ENCODE measurements at places on chromosomes 12 and 14.
A peak's percentile ranks its signal among the peaks of the same experiment; 100 is the strongest.

GRCh38 chr14:69481815-69482568 is 2.5 kb upstream of the PLEKHD1 start:
- no peak for DNase-seq

DNA sequence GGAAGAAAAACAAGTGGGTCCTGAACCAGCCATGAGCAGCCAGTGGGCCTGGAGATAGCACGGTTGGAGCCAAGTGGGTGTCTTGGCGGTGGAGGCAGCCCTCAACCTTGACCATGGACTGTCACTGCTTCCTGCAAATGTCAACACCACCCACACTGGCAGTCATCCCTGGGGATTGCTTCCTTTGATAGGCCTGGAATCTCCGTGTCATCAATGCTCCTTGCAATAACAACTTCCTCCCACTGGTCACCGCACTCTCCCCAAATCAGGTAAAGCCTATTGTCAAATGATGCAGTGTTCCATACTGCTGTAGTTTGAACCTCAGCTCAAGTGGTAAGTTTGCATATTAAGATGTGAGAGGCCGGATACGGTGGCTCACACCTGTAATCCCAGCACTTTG is 129.1 kb downstream of the NTF3 start:
- DNase-seq: no peak

- DNase-seq: no peak
These were observed 122.4 kb downstream of the TSPAN9 start for GRCh38 chr12:3199551-3200031.

DNA sequence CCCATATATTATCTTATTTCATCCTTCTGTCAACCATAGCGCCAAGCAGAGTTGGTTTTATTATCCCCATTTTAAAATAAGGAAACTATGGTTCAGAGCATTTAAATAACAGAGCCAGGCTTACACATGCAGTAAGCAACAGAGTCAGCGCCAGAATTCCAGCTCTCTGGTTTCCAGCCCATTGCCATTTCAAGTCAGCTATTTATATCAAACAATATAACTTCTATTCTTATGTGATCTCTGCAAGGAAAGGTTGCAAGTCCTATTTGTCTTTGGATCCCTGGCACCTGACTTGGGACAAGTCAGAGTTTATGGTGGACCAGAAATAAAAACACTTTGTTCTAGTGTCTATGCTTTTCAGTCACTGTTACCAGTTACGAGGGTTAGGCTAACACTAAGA is 174.1 kb upstream of the EEA1 start:
- no peak for DNase-seq

- DNase-seq: no peak
These were observed 57.9 kb upstream of the CNOT2 start for GRCh38 chr12:70185301-70185700.

DNA sequence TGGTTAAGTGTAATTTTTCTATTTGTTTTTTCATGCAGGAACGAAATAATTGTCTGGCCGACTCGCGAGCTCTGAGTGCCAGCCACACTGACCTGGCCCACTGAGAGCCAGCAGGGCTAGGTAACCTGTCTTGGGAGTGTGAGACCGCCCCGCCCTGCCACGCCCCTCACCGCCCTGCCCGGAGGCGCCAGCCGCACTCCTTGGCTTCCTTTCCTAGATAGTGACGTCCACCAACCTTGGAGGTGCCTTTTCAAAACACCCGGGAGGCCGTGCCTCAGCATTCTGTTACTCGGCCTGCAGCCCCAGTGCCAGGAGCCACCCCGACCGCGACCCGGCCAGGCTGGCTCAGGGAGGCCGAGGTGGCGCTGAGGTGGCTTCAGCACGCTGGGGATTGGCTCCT is 21.7 kb downstream of the XRCC3 start:
- DNase-seq: no peak

GRCh38 chr14:100524933-100525243 is 62.3 kb downstream of the BEGAIN start:
- no peak for DNase-seq

- peak; percentile 69 for DNase-seq
These were observed 41.5 kb downstream of the BCL11B start for GRCh38 chr14:99230208-99231151.

DNA sequence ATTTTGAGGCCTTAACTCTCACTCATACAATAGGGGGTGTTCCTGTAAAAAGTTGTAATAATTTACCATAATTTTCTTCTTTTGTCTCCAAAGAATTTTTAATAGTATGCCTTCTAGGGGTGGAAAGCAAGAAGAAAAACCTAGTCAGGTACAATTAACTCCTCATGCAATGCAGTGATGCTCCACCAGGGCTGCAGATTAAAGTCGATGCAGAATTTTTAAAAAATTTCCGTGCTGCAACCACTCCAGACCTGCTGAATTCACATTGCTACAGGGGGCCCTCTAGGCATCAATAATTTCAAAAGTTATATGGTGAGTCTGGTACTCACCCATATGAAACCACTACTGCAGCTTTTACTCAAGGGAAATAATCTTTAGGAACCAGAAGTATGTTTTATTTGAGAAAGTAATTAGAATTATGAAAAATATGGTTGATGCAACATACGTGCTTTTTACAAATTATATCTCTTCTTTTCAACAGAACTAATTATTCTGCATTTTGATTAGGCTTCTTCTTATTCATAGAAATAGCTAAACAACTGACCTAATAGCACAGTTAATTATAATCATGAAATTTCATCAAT is 353.2 kb downstream of the BCAT1 start:
- no peak for DNase-seq

DNA sequence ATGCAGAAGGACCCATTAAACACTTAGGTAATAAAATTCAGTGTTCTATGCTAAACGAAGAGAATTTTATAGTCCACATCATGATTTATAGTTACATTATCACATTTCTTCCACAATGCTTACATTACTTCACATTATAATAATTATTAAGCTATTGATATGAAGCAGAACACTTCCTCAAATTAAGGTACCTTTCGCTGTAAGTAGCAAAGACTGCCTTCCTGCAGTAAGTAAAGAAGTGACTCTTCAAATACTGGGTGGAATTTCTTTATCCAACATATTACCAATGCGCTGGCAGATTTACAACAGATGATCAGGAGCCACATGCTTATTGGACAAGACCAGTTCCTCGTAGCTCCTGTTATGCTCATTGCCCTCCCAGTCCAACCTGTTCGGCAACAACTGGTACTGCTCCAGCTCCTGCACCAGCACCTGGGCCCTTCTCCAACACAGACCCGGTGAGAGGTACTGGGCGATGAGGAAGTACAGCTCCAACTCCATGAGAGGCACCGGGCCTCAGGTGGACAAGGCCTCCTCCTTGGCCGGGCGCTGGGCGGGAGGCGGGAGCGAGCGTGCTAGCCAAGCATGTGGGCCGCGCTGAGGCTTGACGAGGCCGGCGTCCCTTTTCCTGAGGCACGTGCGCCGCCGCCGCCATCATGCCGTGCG is 210.7 kb upstream of the ATP2B1 start:
- no peak for DNase-seq

DNA sequence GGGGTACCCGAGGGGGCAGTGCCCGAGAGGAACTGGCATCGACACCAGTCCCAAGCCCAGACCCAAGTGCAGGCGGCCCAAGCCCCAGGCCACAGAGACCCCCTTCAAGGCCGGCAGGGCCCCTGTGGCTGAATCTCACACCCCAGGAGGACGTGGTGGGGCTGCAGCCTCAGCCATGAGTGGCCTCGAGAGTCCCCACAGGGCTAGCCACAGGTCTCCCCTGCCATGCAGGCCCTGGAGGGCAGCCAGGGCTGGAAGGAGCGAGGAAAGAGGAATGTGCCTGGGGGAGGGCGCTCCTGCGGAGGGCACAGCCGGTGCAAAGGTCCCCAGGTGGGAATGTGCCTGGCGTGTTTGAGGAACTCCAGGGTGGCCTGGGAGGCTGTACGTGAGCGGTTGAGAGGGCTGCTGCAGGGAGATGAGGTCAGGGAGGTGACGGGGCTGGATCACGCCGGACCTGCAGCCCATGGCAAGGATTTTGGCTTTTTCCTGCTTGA is 86.1 kb downstream of the NCOR2 start:
- no peak for DNase-seq

DNA sequence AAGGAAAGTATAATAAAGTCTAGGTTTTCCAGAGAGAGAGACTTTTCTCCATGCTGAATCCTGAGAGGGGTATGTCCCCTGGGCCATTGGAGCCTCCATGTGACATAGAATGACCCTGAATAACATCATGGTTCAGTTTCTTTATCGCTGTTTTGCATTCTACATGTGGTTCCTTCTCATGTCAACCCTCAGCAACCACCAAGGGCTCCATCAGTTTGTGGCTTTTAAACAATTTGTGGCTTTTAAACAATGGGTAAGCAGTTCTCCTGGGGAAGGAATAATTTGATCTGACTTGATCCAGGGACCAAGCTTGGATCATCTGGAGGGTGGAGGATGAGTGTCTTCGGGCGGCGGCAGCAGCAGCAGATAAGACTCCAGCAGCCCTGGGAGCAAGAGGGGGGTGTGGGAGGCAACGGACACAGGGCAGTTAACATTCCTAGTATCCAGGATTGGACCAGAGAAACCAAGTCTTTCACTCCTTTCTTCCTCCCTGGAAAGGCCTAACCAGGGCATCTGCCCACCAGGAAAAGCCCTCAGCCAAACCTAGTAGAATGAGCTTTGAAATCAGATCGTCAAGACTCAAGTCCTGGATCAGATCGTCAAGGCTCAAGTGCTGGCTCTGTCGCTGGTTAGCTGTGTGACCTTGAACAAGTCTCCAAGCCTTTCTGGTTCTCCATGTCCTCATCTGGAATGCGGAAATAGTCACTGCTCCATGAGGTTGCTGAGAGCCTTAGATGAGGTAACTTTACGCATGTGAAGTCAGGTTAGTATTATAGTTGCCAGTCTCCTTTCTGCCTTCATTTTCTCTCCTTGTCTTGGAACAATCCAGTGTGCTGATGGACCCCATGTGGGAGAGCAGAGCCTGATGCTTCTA is 27.8 kb upstream of the FAM222A start:
- no peak for DNase-seq

DNA sequence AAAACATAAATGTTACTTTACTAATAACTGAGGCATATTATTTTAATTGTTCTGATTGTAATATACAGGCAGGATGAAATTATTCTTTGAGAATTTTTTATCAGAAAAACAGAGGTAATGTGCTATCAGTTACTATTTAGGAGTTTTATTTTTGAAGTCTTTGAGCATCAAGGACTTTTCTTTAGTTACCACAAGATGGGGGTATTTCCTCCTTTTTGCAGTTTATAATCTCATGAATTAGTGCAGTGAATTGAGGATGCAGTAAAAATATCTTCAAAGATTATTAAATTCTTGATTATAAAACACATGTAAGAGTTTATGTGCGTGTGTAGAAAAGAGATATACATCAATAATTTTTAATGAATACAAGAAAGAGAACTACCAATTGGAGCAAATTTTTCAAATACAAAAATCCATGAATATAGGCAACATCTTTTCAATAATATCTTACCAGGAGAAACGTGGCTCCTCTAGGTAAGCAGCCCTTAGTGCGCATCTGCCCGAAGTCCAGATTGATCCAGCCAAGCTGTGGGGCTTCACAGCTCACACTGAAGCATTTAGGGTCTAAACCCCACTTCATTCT is 71.6 kb downstream of the ERGIC2 start:
- no peak for DNase-seq

GRCh38 chr14:50363714-50364111 is 33.0 kb downstream of the CDKL1 start:
- no peak for DNase-seq

DNA sequence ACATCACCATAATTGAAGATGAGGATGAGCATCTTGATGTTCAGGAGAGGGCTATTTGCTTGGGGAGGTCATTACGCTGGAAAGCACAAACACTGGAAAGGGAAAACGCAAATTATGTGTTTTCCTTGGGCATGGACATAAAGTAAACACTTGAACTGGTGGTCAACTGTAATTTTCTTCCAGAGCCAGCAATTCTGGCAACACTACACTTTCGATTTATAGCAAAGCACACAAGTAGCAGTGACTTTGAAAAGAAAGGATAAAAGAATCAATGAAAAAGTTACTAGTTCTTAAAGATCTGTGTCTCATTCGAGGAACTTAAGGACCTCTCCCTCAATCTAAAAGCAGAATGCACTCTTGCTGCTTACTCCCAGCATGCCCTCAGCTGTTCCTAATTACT is 2.2 kb downstream of the CLEC14A start:
- no peak for DNase-seq

DNA sequence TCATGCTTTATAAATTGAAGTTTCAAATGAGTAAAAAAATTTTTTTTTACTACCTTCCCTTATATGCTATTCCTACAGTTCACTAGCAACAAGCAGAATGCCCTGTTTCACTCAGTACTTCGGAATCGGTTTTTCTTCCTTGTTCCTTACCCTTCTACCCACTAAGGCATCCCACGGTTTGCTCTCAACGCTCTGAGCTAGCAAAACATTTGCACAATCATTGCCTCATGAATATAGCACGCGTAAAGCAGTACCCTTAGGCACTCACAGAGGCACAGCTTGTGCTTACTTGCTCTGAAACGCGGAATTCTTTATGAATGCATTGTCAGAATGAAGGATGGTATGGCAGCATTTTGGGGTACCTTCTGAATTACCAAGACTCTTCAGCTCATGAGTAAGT is 45.0 kb downstream of the PPP1R13B start:
- DNase-seq: no peak

DNA sequence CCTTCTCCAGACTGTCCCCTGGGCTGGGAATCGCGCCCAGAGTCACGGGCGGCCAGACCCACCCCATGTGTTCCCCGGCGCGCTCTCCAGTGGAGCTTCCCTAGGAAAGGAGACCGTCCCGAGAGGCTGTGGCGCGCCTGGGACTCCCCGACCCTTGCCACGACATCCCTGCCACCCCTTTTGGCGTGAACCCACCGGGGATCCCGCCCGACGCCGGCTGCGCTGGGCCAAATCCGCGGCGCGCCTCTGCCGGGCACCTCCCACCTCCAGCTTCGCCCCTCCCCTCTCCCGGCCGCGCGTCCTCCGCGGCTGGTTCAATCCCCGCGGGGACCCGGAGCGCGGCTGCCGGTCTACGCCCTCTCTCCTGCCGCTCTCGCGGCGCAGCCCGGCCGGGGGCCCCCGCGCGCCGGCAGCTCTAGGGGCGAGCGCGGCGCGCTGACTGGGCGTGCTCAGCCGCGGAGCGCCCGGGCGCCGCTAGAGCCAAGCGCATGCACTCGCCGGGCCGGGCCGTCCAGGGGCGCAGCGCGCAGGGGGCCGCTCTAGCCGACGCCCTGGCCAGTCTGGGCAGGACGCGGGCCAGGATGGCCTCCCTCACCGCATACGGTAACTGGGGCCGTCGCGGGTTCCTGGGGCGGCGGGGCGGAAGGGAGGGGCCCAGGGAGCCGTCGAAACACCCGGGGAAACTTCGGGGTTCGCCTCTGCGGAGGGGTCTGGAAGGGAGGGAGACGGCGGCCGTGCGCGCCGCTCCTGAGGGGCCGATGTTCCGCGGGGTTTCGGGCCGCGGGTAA is 77.4 kb upstream of the ANO4 start:
- no peak for DNase-seq

GRCh38 chr14:65594153-65594881 is 181.8 kb downstream of the FUT8 start:
- DNase-seq: no peak

All from stimulated activated CD8-positive, alpha-beta memory T cell treated with anti-CD3 and anti-CD28 coated beads, Interleukin-4, amount 100 ng/mL, for 4 hours (primary cell).